ENCODE measurements at places on chromosomes 2 and 18. TPM values are rescaled to one million over a fixed set of nuclear protein-coding genes. Genes with fewer than 3 reads are reported as not detected.

Gene TDRD15
- not detected for total RNA-seq

Gene CROCC2
- 3.4 TPM for total RNA-seq

Gene SESTD1
- total RNA-seq: 107 TPM

Gene CSRNP3
- total RNA-seq: 2.3 TPM

Gene BMP10
- total RNA-seq: 0.24 TPM

Gene PROM2
- 6.0 TPM for total RNA-seq

Gene NEU4
- total RNA-seq: not detected

Gene IL36RN
- total RNA-seq: not detected

Gene NAT8
- total RNA-seq: not detected

Gene SERPINB3
- not detected for total RNA-seq

Gene LRRC30
- total RNA-seq: not detected

Gene CYP27C1
- not detected for total RNA-seq

Gene IWS1
- total RNA-seq: 36.7 TPM

Gene BOD1L2
- not detected for total RNA-seq

Gene DAPL1
- total RNA-seq: not detected

Gene MTX2
- total RNA-seq: 16.2 TPM

Gene SLC14A1
- 21.8 TPM for total RNA-seq

Gene ATG16L1
- 21.4 TPM for total RNA-seq

Gene DCDC2C
- not detected for total RNA-seq

Gene OTOS
- total RNA-seq: not detected

Gene DNAJC5G
- total RNA-seq: not detected

Gene KLHL30
- total RNA-seq: 0.71 TPM

Gene MAP3K19
- total RNA-seq: 7.2 TPM

Gene VWC2L
- total RNA-seq: not detected

Gene TUBA3E
- not detected for total RNA-seq

Gene SMPD4
- 35.7 TPM for total RNA-seq

Gene RAPGEF4
- total RNA-seq: 14.6 TPM

Gene HNMT
- total RNA-seq: 99.3 TPM

Measured in lower lobe of right lung (tissue), 2 donors.